ENCODE measurements at places on chromosomes 6 and 20.

GRCh38 chr6:44309092-44309491 is 4.1 kb downstream of the AARS2 start:
- DNase-seq, result no peak

DNA sequence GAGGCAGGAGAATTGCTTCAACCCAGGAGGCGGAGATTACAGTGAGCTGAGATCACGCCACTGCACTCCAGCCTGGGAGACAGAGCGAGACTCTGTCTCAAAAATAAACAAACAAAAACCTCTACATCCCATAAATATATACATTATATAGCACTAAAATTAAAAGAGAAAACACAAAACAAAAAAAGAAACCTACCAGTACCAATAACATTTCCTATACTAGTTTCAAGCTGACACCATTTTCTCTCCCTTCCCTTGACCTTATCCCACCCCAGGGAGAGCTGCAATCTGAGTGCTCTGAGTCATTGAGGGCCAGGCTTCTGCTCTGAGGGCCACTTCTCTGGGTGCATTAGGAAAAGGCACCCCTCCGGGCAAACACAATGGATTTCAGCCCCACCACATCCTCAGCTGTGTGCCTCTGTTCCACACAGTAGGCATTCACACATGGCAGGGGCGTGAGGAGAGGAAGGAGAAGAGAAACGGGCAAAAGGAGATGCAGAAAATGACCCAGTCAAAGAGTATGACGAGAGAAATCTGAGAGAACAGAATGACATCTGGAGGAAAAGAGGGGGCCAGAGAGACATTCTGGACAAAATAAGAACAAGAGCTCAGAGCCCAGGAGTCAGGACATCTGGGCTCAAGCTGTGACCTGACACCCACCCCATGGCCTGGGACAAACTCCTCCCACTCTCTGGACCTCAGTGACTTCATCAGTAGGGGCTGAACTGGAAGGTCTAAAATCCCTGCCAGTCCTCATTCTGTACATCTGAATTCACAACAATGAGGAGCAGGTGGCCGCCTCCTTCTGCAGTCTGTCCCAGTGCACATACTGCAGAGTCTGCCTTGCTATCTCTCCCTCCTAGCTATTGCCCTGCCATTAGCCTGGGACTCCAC is 18.2 kb downstream of the TRIM26 start:
- no peak for DNase-seq

DNA sequence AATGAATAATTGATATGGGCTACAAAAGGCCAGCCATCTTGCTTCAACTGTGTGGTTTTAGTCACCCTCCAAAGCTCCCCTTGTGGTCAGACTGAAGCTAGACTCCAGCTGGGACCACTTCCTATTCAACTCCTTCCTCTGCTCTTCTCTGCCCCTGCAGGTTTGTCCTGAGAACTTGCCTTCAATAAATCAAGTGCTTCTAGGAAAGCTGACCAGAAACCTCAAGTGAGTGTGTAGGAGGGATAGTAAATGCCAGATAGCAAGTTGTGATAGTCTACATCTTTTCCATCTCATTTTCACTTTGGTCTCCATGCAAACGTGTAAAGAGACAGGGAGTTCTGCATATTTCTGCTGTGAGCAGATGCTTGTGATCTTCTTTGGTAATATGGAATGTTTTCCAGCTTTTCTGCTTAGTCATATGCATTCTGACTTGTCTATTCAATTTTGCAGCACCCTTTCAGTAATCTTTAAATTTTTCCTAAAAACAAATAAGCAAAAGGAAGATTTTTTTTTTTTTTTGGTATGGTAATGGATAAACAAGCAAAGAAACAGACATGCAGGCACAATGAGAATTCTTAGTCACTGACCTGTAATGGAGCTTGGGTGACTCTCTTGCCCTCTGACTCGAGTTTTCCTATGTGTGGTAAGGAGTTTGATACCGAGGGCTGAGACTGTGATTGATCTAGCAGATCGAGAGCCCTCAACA is 201.3 kb upstream of the BTBD3 start:
- no peak for DNase-seq

GRCh38 chr20:35215066-35215956 is 11.2 kb upstream of the MMP24 start:
- no peak for DNase-seq

- DNase-seq, result no peak
These were observed 81.4 kb downstream of the DLL1 start for GRCh38 chr6:170209354-170210025.

GRCh38 chr6:145899915-145900569 is 64.1 kb downstream of the SHPRH start:
- DNase-seq, result no peak

DNA sequence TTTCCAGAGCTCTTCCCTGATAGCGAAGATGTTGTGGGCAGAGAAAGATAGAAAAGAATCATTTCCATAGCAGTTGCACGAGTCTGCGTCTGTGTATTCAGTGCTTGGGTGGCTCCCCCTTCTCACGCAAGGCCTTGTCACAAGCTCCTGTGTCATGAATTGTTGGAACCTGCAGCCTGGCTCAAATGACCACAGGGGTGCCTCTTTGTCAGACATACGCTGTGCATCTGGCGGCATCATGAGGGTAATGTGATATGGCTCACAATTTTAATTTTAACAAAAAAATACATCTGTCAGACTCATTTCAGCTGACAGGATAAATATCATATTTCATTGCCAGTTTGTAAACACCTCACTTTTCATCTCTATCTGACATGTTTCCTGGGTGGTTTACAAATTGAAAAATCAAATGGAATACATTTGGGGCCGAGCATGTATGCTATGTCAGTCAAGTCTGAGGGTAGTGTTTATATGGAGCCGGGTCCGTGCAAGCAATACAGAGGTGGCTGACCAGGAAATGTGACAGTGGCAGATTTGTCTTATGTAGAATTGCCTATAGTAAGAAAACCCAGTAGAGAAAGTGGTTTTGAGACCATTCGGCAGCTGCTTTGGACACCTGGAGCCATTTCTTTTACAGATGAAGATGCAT is 90.9 kb downstream of the CAP2 start:
- no peak for DNase-seq

- no peak for DNase-seq
These were observed 13.7 kb downstream of the RBCK1 start for GRCh38 chr20:421685-422250.

- DNase-seq, result peak; percentile 45
These were observed 49.4 kb downstream of the IYD start for GRCh38 chr6:150417899-150418826.

DNA sequence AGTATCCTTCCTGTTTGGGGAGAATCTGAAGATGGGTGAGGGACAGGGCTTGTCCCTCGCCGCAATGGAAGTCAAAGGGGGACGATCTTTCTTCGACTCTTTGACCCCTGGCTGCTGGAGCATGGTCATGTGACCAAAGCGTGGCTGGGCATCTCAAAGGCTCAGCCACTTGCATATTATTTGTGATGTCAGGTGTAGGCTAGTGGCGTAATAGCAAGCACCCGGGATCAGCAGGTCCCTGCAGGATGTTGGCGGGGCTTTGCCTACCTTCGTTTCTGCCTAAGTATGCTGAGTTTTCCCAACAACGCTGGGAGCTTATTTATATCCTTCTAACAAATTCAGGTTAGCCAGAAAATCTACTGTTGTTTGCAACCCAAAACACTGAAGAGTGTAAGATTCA is 50.3 kb upstream of the IL20RA start:
- DNase-seq, result no peak

Measured in GM12864 (cell line).